CD4-positive, alpha-beta T cell treated with Interleukin-1 beta for 1 hour (primary cell): ENCODE measurements at places on chromosomes 11 and 22.
A peak's percentile ranks its signal among the peaks of the same experiment; 100 is the strongest.

GRCh38 chr11:71208011-71208774 lies 44.2 kb downstream of the SHANK2 start:
- DNase-seq, result no peak

DNA sequence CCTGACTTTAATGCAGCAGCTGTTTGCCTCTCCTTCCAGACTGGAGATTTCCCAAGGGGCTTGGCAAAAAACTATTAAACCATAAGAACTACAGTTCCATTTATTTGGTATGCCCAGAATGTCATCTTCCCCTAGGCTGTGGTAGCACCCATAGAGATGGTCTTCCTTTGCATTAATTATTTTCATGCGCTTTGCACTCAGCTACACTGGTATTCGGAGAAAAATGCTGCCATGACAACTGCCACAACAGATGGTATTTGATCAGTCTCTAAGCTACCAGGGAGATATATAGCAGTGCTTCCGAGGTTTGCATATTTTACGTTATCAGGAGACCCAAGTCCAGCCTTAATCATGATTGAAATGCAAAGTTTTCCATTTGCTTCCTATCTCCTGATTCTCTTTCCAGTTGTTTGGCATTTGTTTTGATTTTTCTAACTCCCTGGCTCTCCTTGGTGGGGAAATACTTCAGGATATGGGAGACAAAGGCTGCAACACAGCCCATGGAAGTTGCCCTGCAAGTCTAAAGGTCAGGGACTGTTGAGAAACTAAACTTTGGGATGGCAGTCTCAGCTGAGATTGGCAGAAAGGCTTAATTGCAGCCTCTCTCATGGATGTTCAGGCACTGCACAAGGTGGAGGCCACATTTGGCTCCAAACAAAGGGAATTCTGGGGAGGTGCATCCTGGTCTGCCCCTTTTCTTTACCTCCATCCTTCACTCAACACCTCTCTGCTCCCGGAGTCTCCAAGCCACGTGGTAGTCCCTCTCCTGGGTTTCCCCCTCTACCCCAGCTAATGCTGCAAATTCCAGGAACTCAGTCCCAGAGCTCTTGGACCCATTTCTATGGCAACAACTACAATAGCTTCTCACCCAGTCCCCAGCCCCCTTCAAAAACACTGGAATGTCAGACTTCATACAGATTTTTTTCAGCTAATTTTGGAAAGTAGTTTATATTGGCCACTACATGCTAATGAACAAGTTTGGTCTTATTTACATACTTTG lies 151.8 kb downstream of the NAV2 start:
- no peak for DNase-seq

- DNase-seq, result no peak
Observed at GRCh38 chr11:62148271-62148980, 24.6 kb downstream of the INCENP start.

- no peak for DNase-seq
Observed at GRCh38 chr22:23408321-23408720, 171.8 kb downstream of the IGLL1 start.

DNA sequence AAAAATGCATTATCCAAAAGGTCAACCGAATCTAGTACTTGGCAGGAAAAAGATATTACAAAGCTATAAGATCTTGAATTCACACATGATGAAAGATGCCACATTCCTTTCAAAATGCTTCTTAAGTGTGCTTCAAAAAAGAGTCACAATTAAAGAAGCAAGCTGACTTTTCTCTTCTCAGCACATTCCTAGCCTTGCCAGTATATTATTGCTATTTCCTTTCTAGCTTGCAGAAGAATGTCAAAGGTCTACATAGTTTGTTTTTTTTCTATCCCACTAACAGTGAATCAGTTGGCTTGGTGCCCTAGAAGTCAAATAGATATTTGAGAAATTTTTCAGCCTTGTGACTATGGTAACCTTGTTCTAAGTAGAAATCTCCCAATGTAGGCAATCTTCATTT lies 56.8 kb downstream of the GUCY1A2 start:
- no peak for DNase-seq

- DNase-seq, result peak; percentile 47
Observed at GRCh38 chr22:42648368-42649245, 585 bp downstream of the CYB5R3 start.

DNA sequence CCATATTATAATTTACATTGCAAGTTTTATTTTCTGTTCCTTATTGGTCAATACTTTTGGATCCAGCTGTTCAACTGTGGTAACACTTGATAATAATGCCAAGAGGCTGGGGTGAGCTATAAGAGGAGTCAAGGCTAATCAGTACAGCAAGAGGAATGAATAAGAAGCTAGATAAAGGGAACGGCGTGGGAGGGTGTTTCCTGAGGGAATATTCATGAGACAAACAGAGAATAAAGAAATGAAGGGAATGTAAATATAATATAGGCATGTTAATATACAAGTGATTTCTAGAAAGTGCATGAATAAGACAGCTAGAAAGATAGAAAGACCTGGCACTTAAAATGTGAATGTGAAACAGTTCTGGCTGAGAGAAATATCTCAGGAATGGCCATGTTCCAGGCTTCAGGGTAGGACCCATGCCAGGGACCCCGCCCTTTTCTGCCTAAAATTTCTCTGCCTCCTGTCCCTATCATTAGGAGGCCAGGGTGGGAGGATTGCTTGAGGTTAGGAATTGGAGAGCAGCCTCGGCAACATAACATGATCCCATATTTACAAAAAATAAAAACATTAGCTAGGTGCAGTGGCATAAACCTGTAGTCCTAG lies 3.9 kb downstream of the OR51B4 start:
- no peak for DNase-seq

DNA sequence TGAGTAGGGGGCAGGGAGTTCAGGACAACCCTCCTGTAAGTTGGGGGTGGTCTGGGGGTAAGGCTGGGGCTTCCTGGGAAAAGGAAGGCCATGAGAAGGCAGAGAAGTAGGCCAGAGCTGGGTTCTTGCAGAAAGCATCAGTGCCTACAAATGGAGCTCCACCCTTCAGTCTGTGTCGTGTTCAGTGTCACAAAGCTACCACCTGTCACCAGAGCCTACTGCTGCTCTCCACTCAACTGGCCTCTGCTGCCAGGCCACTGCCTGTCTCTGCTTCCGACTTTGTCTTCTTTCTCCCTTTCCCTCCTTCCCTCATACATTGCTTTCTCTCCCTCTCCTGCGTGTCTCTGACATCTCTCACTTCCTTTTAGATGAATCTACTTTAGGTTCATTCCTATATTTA lies 3.4 kb upstream of the WBP2NL start:
- no peak for DNase-seq

- DNase-seq, result peak; percentile 54
Observed at GRCh38 chr11:67504005-67504949, 886 bp downstream of the PITPNM1 start.

DNA sequence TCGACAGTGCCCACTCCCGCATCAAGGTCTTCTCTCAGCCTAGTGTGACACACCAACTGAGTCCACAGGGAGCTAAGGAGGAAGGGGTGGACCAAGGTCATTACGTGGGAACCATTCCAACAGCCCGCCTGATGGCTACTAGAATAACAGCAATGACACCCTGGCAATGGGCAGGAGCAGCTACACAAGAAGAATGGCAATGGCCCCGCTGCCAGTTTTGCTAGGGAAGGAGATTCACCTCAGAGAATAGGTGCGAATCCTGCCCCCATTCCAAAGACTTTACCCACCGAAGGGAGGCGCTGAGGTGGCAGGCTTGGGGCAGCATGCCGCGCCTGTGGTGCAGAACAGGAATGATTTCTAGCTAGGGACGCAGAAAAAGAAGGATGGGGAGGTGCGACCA lies 9.1 kb downstream of the WT1 start:
- no peak for DNase-seq

- DNase-seq, result no peak
Observed at GRCh38 chr22:29325785-29326315, 10.4 kb upstream of the RASL10A start.

GRCh38 chr22:46735747-46736608 lies 2.1 kb downstream of the CERK start:
- no peak for DNase-seq

DNA sequence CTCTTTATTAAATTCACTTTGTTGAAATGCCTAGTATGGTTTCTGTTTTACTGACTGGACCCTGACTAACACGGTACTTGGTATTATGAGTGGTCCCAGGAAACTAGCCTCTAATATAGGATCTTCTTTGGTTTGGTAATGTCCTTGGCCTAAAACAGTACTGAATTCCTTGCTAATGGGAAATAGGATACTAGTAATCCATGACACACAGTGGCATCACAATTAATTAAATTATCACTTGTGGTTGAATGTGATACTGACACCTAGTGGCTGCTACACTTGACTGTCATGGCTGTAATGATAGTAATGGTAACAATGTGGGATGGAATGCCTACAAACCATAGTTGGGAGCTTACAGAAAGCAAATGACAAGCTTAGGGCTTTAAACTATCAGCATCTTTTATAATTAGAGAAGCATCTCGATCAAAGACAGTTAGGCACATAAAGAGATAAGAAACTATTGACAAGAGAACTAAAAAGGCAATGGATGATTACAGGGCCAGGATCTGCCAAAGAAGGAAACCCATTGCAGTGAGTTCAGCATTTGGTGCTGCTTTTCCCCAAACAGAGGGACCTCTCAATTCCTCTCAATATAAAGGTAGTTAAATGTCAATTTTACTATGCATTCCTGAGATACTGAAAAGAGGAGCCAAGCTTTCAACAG lies 8.6 kb downstream of the DNHD1 start:
- no peak for DNase-seq

DNA sequence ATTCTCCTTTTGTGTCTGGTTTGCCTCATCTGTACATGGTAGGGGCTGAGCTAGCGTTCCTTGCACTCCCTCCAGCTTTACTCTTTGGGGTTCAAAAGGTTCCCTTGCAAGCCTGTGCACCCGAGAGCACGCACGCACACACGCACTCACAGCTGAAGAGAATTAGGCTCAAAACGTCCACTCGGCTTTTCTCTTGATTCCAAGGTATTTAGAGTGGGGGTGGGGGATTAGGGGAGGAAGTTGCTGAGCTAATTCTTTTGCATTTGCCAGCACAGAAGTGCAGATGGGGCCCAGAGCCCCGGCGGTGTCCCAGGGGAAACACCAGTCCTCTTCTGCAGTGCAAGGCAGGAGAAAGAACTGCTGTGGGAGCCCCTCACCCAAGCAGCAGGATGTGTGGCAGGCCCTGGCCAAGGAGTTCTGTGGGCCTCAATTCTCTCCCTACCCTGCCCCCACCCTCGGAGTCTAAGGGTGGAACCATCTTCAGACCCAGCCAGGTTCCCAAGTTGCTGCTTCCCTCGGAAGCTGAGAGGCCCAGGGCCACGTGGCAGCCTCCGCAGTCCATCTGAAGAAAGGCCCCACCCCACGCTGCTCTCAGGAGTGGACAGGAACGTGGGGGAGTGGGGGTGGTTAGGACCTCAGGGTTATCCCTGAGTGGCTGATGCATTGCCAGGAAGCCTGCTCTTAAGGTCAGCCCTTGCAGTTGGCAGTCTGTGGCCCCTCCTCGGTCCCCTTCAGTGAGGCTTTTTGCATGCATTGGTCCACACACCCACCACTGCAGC lies 3.8 kb upstream of the KCNQ1OT1 start:
- no peak for DNase-seq

DNA sequence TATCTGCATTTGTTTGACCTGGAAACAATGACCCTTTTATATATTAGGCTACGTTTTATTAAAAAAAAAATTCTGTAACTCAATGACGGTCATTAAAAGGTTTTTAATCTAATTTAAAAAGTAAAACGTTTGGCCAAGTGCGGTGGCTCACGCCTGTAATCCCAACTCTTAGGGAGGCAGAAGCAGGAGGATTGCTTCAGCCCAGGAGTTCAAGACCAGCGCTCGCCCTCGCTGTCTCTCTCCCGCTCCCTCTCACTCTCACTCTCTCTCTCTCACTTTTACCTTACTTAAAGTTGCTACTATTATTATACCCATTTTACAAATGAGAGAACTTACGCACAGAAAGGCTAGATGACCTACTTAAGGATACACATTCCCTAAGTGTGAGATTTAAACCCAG lies 814 bp upstream of the NARS2 start:
- DNase-seq, result no peak

DNA sequence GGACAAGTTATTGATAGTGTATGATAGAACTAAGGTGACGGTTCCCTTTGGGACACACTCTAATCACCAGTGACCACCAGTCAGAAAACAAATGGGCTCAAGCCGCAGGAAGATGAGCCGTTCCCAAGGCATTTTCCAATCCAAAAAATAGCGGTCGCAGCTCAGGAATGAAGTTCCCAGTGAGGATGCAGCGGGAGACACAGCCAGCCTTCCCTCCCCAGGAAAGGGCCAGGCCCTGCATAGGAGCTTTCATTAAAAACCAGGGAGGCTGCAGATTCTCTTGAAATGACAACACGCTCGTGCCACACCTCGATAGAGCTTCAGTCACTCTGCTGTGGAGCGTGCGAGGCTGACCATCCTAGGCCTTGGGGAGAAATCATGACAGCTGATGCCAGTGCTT lies 65.8 kb upstream of the WNT7B start:
- DNase-seq, result no peak

- no peak for DNase-seq
Observed at GRCh38 chr22:44363980-44364750, 51.4 kb upstream of the SHISAL1 start.

DNA sequence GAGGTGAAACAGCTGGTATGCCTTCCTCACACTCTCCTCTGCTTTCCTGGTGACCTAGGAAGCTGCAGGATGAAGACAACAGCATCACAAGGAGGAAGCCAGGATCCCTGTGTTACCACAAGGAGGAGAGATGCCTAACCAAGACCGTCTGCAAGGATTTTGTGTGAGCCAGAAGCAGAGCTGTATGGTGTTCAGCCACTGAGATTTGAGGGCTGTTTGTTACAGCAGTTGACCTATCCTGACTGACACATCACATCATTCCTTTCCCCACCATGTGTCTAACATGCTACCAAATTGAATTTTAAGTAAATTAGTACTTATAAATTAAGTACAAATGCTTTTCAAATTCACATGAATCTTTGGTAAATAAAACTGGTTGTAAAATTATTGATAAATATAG lies 8.9 kb upstream of the CHKA start:
- DNase-seq, result no peak

- DNase-seq, result no peak
Observed at GRCh38 chr22:28208787-28209186, 289.7 kb upstream of the PITPNB start.

GRCh38 chr22:17999851-18000250 lies 24.5 kb downstream of the MICAL3 start:
- DNase-seq, result no peak

GRCh38 chr11:93080146-93080759 lies 110.8 kb downstream of the MTNR1B start:
- no peak for DNase-seq

DNA sequence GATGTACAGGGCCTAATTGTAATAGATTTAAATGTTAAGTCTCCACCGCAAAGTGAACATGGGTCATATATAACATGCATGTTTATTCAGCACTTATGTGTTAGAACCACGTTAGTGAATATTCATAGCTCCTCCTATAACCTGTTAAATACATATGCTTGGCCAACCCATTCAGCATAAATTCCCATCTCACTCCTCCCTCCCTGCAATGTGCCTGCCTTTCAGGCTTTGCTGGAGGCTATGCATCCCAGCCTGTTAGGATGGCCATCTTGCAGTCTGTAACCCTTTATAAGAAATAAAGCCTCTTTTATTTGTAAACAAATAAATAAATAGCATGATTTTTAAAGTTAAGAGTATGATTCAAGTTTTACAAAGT lies 1.7 kb upstream of the OOSP4A start:
- DNase-seq, result no peak
